ENCODE measurements at places on chromosomes 1 and 21.

GRCh38 chr21:38768471-38769063 is 37.2 kb upstream of the ETS2 start:
- peak; percentile 58 for DNase-seq

DNA sequence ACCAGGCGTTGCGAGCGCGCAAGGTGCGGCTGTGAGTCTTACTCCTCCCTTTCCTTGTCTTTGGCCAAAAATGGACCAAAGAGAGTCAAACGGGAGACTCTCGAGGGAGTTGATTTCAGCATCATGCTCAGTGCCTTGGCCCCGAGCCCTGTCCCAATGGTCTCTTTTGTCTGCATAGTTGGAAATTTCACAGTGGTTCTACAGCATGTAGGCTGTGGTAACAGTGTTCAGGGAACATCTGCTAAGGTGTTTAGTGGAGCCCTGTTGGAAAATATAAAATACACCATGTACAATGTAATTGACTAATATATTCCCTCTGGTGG is 2.7 kb downstream of the CACNA1E start:
- DNase-seq, result no peak

GRCh38 chr1:31372751-31373055 is 173 bp downstream of the FABP3 start:
- no peak for DNase-seq

- DNase-seq, result no peak
These were observed 10.6 kb downstream of the ACTL8 start for GRCh38 chr1:17765444-17766411.

DNA sequence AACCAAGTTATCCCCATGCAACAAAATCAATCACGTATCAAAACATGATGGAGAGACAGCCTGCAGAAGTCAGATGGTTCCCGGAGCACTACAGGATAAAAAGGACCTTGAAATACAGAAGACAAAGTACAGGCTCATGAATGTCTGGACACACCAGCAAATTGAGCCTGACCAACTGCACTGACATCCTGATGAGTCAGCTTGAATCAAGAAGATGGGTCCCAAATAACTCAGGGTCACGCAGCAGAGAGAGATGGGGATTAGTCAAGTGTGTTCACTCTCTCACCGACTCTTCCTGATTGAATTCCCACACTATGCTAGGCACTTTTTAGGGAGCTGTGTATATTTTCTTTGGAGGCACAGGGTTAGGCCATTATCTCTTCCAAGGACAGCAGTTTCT is 71.1 kb upstream of the DIRAS3 start:
- no peak for DNase-seq

GRCh38 chr1:108644984-108645383 is 15.9 kb downstream of the HENMT1 start:
- peak; percentile 10 for DNase-seq

DNA sequence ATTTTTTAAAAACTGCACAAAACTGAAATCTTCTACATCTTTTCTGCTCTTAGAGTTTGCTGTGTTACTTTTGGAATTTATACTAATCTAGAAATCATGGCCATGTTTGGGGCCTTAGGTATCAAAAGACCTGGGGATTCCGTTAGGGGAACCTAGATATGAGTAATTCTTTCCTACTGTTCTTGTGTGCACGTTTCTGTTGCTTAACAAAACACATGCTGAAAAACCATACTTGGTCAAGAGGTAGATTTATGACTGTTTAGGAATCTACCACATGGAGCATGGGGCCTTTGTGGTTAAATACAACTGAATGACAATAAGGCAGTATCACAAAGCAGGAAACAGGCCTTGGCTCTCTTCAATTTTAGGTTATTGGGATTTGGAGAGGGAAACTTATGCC is 291.9 kb upstream of the USP25 start:
- no peak for DNase-seq

GRCh38 chr21:26686278-26686677 is 113.2 kb upstream of the CYYR1 start:
- DNase-seq, result no peak

- no peak for DNase-seq
These were observed 6.8 kb upstream of the RNF223 start for GRCh38 chr1:1080951-1081310.

DNA sequence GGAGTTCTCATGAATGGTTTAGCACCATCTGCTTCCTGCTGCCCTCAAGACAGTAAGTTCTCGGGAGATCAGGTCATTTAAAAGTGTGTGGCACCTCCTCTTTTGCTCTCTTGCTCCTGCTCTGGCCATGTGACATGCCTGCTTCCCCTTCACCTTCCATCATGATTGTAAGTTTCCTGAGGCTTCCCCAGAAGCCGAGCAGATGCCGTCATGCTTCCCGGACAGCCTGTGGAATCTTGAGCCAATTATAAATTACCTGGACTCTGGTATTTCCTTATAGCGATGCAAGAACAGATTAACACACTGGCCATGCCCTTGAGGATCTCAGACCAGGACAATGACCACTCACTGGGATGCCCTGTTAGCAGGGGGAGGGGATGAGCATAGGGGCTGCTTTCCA is 212.3 kb downstream of the MATN1 start:
- no peak for DNase-seq

DNA sequence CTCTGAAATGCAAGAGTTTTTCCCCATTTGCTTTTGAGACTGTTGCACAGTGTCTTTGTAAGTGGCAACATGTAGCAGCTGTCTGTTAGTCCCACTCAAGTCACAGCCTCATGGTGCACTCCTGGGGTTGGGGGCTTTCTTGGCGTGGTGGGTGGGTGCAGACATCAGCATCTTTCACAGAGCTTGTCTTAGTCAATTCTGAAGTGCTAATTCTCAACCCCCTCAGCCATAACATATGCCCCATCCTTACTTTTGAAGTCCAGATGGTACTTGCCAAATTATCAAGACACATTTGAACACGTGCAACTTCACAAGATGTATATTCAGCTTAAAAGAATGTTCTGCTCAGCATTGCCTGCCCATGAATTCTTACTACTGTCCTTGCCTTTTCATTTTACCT is 87.1 kb downstream of the VCAM1 start:
- DNase-seq, result no peak

DNA sequence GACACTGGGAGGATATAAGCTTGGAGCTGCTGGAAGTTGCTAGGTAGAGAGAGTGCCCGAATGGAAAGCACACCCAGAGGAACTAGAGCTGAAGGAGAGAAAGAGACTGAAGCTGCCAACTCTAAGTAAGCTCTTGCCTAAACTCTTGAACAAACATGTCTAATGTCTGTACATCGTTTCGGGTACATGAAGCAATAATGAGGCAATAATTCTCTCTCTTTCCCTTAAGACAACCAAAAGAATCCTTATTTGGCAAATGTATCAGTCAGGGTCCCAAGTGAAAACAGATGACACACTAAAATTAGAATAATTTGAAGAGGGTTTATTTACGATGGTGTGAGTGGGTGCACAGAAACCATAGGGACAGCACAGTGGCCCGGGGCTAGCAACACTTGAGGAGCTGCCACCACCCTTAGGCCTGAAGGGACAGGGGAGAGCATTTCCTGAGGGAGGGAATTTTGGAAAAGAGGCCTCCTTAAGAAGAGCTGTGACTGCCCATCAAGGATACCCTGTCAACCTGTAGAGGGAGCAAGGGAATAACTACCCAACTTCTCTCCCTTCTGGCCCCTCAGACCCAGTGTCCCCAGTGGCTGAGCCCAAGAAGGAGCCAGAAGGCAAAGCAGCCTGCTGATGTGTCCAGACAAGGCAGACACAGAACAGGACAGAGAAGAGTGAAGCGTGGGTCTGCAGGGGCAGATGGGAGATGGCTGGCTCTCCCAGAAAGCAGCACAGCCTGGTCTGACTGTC is 36.1 kb upstream of the KHDRBS1 start:
- no peak for DNase-seq

DNA sequence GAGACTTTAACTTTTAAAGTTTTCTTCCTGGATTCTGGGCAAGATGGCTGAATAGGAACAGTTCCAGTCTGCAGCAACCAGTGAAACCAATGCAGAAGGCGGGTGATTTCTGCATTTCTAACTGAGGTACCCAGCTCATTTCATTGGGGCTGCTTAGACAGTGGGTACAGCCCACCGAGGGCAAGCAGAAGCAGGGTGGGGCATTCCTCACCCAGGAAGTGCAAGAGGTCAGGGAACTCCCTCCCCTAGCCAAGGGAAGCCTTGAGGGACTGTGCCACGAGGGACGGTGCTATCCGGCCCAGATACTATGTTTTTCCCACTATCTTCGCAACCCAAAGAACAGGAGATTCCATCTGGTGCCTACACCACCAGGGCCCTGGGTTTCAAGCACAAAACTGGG is 121.0 kb downstream of the VAV3 start:
- no peak for DNase-seq

- DNase-seq, result no peak
These were observed 1.4 kb downstream of the USP25 start for GRCh38 chr21:15731243-15731613.

- no peak for DNase-seq
These were observed 13.2 kb downstream of the PLPP3 start for GRCh38 chr1:56566061-56566744.

DNA sequence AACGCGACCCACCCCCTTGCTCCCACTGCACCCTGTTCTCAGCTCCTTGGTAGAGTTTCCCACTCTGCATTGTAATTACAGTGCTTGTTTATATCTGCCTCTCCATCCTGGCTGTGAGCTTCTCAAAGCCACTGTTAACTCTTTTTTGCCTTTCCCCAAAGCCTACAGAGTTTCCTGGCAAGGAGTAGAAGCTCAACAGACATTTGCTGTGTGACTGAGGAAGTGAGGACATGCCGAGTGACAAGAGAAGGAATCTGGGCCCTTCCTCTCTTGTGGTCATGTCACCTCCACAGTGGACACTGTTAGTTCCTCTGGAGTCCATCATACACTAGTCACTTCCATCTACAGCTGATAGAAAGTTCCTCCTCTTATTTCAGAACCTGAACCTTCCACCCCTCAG is 6.1 kb upstream of the IGSF8 start:
- no peak for DNase-seq

- DNase-seq, result no peak
These were observed 133.7 kb downstream of the SMYD2 start for GRCh38 chr1:214414691-214415090.

GRCh38 chr1:154295408-154296235 is 23.2 kb downstream of the HAX1 start:
- no peak for DNase-seq

GRCh38 chr1:47262787-47263413 is 30.9 kb upstream of the TAL1 start:
- DNase-seq, result peak; percentile 19

GRCh38 chr1:23718482-23718881 is 24.8 kb upstream of the ELOA start:
- DNase-seq, result no peak

GRCh38 chr1:14996133-14997050 is 157.2 kb upstream of the TMEM51 start:
- no peak for DNase-seq

DNA sequence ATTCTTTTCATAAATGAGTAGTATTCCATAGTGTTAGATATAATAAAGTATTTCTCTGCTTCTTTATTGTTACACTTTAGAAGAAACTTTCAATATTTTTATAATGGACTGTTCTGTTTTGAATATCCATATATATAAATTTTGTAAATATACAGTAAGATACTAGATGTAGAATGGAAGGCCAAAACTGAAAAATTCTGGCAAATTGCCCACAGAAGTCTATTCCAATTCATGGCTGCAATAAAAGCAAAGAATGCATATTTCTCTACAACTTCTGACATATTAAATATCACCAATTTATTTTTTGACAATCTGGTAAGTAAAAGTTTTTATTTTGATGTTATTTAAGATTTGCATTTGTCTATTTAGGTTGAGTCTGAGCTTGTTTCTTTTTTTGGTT is 532.5 kb downstream of the NCAM2 start:
- no peak for DNase-seq

- no peak for DNase-seq
These were observed 16.9 kb downstream of the CCSAP start for GRCh38 chr1:229325853-229326487.

DNA sequence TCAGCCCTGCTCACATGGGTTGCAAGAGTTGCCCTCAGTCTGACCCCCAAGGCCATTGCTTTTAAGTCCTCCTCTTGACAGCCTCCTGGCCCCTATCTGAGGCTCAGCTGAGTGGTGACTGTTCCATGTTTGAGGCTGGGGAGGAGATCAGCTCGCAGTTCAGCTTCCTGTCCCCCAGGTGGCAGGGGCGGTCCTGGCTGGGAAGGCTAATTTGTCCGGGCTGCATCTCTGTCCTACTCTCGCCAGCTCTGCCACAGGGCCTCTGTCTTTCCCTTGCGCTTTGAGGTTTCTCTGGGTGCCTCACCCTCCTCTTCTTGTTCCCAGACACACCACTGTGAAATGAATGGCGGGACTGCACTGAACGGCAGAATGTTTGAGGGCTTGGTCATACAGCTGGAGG is 157.3 kb downstream of the KCNJ6 start:
- no peak for DNase-seq

Data from stimulated activated naive CD4-positive, alpha-beta T cell treated with Interleukin-2 at 50 U/mL for 16 hours (primary cell).